ENCODE measurements at places on chromosomes 6 and 20. TPM values are rescaled to one million over a fixed set of nuclear protein-coding genes. Genes with fewer than 3 reads are reported as not detected.

DNA sequence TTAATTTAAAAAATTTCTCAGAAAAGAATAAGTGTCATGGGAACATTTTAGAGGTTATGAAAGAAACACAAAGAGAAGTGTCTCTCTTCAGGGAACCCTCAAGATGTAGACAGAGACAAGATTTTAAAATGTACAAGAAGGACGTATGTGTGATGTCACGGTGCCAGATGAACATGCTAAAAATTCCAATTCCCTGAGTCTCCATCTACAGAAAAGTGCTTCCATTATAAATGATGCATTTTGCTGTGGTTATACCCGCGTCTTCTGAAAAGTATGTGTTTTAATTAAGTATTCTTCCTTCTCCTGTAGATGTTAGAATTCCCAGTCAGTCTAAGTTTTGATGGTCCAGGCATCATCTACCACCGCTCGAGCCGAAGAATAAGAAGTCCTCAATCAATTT is 489.1 kb downstream of the PREX1 start:
- no peak for DNase-seq

KHDC1 gene
- total RNA-seq = 4.1 TPM

NKX2-4 gene
- not detected for total RNA-seq

DNA sequence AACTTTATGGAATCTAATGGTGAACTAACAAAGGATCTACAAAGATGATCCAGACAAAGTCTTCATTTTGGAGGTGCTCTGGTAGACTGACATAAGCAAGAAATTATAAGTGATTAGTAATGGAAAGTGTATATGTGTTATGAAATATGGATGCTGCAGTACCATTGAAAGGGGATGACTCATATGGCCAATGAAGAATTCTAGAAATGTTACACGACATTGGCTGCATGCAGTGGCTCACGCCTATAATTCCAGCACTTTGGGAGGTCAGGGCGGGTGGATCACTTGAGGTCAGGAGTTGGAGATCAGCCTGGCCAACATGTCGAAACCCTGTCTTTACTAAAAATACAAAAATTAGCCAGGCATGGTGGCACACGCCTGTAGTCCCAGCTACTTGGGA is 23.5 kb downstream of the CFAP206 start:
- no peak for DNase-seq

DNA sequence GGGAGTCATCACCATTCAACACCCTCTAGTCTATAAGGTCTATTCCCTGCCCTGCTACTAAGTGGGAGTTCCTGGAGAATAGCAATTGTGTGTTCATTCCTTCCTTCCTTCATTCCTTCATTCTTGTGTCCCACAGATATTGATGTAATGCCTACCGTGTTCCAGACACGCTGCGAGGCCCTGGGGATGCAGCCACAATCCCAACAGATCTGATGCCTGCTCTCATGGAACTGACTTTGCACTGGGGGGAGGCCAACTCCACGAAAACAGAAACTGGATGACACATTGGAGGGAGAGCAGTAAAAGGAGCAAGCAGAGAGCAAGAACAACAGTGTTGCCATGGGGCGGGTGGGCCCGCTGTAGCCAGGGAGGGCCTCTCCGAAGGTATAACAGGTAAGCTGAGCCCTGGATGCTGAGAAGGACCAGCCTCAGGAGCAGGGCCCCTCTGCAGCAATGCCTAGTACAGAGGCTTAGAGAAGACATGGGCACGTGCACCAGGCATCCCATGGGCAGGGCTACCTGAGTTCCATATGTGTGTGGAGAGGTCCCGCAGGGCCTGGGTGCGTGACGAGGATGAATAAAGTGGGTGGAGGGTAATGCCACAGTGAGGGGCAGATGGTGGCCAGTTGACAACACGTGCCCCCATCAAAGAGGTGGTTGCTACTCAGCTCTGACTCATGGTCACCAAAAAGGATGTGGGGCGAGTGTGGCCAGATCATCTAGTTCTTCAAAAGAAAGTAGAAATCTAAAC is 173.9 kb downstream of the NFATC2 start:
- DNase-seq = no peak

Measured in occipital lobe (tissue), 3 donors.